ENCODE measurements at places on chromosomes 4 and X.

DNA sequence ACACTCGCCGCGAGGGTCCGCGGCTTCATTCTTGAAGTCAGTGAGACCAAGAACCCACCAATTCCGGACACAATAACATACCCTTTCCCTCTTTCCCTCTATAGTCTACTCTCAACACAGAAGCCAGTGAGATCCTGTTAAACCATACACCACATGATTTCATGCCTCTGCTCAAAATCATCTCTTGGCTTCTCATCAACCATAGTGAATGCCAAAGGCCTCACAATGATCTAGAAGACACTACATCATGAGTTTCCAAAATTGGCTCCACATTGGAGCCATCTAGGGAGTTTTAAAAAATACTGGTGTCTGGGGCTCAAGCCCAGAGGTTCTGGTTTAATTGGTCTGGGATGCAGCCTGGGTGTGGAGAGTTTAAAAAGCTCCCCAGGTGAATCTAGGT is 124.5 kb downstream of the EFNB1 start:
- H3K4me1 ChIP-seq: no peaks in the 10 kb centered on the region
- no peak overlapping the region for H3K27ac ChIP-seq
- peaks cover 15% of the 10 kb centered on the region for H3K27me3 ChIP-seq
- DNase-seq: no peak
- no peak overlapping the region for H3K4me3 ChIP-seq

- H3K27ac ChIP-seq: no peak overlapping the region
- DNase-seq: no peak
- no peaks in the 10 kb centered on the region for H3K36me3 ChIP-seq
- no peaks in the 10 kb centered on the region for H3K4me1 ChIP-seq
- no peak overlapping the region for H3K4me3 ChIP-seq
Observed at GRCh38 chr4:8643986-8644385, 51.4 kb downstream of the CPZ start.

DNA sequence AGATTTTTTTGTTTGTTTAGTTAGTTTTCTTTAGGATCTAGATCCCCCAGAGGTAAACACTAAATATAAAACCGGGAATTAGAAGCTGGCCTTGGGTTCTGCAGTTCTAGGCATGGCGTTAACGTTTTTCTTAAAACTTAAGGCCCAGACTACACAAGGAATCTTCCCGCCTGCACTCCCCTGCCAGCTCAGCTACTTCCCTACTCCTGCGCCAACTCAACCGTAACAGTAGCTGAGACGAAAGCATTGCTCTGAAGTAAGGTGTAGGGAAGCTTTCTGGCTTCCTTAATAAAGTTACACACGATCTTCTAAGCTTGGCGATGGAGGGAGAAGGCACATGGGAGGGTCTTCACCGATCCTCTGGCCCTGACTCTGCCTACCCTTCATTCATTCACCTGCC is 37.1 kb downstream of the CPE start:
- no peaks in the 10 kb centered on the region for H3K36me3 ChIP-seq
- H3K27me3 ChIP-seq: no peaks in the 10 kb centered on the region
- H3K4me3 ChIP-seq: no peak overlapping the region

GRCh38 chr4:77465271-77465670 is 140.3 kb upstream of the CXCL13 start:
- H3K4me3 ChIP-seq: no peak overlapping the region
- H3K27me3 ChIP-seq: no peaks in the 10 kb centered on the region
- no peak for DNase-seq
- H3K4me1 ChIP-seq: no peaks in the 10 kb centered on the region

Data from IMR-90 (cell line).